NCI-H1048 (cell line): ENCODE measurements at places on chromosomes 5 and 9.

DNA sequence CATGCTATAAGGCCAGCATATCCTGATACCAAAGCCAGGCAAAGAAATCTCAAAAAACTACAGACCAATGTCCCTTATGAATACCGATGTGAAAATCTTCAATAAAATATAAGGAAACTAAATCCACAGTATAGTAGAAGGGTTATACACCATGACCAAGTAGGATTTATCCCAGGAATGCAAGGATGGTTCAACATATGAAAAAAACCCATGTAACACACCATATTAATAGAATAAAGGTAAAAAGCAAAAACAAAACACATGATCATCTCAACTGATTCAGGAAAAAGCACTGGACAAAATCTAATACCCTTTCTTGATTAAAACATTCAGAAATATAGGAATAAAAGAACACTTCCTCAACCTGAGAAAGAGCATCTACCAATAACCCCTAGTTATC, 6.1 kb downstream of the FBXL17 start:
- no peak for DNase-seq

- no peak for DNase-seq
Measured at GRCh38 chr5:154780128-154780527, 25.0 kb downstream of the LARP1 start.

GRCh38 chr5:169958278-169958677, 22.0 kb downstream of the INSYN2B start:
- no peak for DNase-seq

- no peak for DNase-seq
Measured at GRCh38 chr9:2116073-2116472, 100.9 kb downstream of the SMARCA2 start.

- no peak for DNase-seq
Measured at GRCh38 chr9:81609782-81610739, 79.3 kb downstream of the TLE1 start.

GRCh38 chr9:19281801-19282200, 51.3 kb downstream of the DENND4C start:
- DNase-seq = no peak

- no peak for DNase-seq
Measured at GRCh38 chr5:149424371-149425315, 45.6 kb upstream of the IL17B start.

- no peak for DNase-seq
Measured at GRCh38 chr9:86946201-86947145, 833 bp downstream of the GAS1 start.

DNA sequence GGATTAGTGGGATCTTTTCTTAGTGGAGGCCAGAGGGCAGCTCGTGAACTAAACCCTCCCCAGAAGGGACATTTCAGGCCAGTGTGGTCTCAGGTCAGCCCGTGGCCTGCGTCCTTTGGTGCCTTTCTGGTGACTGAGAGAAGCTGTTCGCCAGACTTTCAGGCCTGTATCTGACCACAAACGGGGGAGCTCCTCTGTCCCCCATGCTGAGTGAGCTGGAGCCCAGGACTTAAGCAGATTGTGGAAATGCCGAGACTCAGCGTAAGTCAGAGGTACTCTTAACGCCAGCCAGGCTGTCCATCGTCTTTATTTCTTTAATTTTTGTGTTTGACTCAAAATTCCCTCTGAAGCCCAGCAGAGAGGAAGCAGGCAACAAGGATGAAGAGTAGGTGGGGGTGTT, 54.8 kb upstream of the NCS1 start:
- DNase-seq = no peak
